ENCODE measurements at places on chromosomes 2 and 18.

DNA sequence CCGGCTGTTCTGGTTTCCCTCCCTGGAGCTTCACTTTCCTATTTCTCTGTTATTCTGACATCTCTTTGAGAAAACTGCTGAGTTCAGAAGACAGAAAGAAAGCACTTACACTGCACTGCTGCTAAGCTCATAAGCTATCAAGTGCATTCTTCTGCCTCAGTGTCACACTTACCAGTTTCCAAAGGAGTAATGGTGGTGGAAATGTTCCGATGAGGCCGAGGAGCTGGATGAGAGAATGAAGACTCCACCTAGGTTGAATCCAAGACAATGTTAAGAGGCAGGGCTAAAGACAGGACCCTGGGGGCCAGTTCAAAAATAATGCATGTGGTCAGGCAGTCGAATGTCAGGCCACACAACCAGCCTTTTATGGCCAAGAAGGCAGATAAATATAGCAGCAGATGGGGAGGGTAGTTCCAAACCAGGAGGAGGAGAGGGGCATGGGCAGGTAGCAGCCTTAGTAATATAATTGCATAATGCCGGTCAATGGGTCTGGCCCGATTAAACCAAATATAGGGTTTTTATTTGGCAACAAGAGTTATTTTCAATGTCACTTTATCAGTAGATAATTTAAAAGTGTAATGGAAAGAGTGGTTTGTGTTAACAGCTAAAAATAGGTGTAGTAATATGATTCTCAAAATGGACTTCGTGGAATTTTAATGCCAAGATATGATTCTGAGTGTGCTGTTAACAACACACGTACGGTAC, at the start of gene MYOM1:
MYOM1 (minus strand) TSS at position 338 of the 705 bp plus-strand sequence. CDS start 4,745 bp downstream, outside the sequence.
- DNase-seq: no peak

GRCh38 chr2:32838418-32838817, 108.3 kb upstream of the LTBP1 start:
- DNase-seq: no peak

DNA sequence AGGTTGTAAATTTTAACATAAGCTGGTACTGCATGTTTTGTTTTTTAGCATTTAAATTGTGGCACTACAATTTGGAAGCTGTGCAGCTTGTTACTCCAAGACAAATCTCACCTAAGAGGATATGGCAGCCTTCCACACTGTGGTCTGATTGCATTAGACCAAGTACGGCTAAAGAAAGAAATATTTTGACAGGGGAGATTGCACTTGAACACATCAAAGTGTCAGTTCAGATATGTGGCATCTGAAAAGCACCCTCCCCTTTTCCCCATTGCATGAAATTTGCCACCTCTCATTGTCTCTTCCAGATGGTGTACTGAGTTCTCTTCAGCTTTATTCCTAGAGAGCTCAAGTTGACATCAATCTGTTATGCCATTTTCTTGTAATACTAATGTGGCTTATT, 295.9 kb downstream of the ERBB4 start:
- DNase-seq: no peak

DNA sequence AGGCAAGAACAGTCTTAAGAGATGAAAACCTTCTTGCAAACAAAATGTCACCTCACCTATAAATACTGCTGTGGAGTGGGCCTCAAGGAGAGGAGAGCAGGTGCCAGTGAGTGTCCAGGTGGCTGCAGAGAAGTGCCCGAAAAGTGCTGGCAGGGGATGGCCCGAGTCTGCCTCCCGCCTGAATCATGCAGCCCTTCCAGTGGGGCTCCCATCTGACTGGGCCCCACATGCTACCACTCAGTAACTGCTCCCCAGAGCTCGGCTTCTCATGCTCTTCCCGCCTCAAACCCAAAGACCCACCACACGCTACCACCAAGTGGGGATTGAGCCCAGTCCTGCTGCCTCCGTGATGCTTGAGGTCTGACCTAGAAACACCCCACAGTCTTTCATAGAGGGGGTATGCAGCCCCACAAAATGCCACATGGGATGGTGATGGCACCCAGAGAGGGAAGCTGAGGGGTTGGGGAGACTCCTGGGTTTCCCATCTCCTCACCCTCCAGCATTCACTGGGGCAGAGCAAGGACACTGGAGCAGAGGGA, 7.4 kb downstream of the HS6ST1 start:
- DNase-seq: no peak

DNA sequence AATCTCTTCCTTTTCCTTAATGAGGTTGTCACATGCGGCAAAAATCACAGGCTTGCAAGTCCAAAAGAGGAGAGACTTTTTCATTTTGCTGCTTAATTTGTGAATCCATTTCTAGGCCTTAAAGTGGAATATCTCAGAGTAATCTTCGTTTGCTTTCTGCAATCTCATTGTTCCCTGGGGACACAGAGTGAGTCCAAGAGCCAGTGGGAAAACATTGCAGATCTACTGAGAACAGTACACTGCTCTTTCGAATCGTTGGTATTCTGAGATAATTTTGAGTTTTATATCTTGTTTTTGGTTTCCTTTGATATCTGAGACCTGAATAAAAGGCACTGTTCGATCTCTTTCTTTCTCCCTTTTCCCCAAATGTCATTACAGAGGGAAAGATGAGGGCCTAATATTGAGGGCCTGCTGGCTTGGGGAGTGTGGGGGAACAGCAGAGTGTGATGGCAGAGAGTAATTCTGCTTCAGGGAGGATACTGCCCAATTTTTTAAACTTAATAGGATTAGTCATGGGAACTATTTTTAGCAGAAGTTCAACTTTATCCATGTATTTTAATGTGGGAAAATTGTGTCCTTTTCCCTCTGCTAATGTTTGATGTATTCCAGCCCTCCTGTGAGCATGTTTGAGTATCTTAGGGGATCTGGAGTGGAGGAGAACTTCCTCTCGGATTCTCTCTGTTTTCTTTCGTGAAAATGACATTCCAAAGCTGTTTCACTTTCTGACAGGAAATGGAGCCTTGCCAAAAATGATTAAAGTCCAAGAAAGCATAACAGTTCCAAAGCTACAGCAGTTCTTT, 418.2 kb upstream of the ZEB2 start:
- DNase-seq: no peak

- DNase-seq: no peak
These were observed 91.8 kb downstream of the ARHGAP28 start for GRCh38 chr18:6821356-6821755.

GRCh38 chr2:233112329-233112728, 52.2 kb downstream of the INPP5D start:
- no peak for DNase-seq
